ENCODE measurements at places on chromosomes 13 and 19. TPM values are rescaled to one million over a fixed set of nuclear protein-coding genes. Genes with fewer than 3 reads are reported as not detected.
A peak's percentile ranks its signal among the peaks of the same experiment; 100 is the strongest.

SEMA6B gene
- total RNA-seq, result 52.1 TPM

HIF3A gene
- 31.8 TPM for total RNA-seq

PGLYRP2 gene
- not detected for total RNA-seq

DNA sequence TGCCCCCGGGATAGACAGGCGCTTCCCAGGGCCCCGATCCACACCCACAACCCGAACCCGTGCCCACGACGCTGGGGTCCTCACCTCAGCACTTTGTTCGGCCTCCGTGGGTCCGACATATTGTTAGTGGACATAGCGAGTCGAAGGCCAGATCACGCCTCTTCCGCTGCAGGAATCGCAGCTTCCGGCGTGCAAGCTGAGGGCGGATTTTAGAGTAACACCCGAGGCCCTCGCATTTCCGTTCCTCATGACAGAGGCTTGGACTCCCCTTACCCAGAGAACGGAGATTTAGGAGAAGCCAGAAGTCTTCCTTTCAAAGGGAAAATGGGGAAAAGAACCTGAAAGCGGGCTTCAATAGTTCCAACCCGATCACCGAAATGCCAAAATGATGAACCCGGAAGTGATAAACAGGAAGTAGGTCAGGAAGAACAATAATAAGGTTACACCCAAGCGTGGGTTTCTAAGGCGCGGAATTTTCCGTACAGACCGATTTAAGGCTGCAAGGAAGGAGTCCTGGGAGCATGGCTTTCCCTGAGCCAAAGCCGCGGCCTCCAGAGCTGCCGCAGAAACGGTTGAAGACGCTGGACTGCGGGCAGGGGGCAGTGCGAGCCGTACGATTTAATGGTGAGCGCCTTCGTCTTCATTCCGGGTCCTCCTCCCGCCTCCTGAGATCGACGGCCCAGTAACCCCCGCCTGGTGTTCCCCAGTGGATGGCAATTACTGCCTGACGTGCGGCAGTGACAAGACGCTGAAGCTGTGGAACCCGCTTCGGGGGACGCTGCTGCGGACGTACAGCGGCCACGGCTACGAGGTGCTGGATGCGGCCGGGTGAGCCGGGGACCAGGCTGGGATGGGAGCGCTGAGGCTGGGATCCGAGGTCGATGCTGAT is 2.9 kb downstream of the WDR83 start:
- peak overlapping the region; percentile 98 for H3K4me3 ChIP-seq
- H3K4me1 ChIP-seq, result peaks cover 33% of the 10 kb centered on the region
- peak; percentile 59 for DNase-seq
- peaks cover 18% of the 10 kb centered on the region for H3K36me3 ChIP-seq
- no peaks in the 10 kb centered on the region for H3K27me3 ChIP-seq

DNA sequence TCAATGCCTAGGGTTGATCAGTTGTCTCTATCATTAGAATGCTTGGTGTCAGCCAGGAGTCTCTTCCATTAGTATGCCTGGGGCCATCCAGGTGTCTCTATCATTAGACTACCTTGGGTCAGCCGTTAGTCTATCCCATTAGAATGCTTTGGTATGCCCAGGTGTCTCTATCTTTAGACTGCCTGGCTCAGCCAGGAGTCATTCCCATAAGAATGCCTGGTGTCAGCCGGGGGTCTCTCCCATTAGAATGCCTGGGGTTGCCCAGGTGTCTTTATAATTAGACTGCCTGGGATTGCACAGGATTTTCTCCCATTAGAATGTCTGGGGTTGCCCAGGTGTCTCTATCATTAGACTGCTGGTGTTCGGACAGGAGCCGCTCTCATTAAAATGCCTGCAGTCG is 1442.9 kb downstream of the UQCRFS1 start:
- no peak overlapping the region for H3K27ac ChIP-seq
- no peak overlapping the region for H3K4me3 ChIP-seq
- H3K27me3 ChIP-seq, result peaks cover 99% of the 10 kb centered on the region

Measured in WTC11 (cell line).